ENCODE measurements at places on chromosomes 2 and 18. TPM values are rescaled to one million over a fixed set of nuclear protein-coding genes. Genes with fewer than 3 reads are reported as not detected.

DNA sequence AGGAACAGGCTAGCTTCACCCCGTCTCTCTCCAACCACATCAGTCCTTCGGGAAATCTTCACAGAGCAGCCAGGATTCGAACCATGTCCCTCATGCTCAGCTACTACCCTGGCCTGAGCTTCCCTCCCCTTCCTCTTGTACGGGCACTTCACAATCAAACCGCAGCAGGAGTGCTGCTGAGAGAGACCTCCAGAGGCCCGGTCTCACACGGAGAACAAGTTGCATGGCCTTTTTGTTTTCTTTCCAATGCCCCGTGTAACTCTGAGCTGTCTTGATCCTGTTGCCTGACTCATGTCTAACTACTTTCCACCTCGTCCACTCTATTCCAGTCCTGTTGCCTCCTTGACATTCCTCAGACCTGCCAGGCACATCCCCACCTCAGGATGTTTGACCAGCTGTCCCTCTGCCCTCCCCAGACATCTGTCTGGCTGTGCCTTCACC lies 25.4 kb downstream of the FBLN7 start:
- DNase-seq = peak; percentile 9
- no peaks in the 10 kb centered on the region for H3K36me3 ChIP-seq
- no peak overlapping the region for H3K4me3 ChIP-seq
- H3K4me1 ChIP-seq = no peaks in the 10 kb centered on the region
- H3K27me3 ChIP-seq = no peaks in the 10 kb centered on the region

Gene GALNT5
- 2.0 TPM for total RNA-seq

- no peak overlapping the region for H3K27ac ChIP-seq
- H3K27me3 ChIP-seq = no peaks in the 10 kb centered on the region
- H3K4me1 ChIP-seq = no peaks in the 10 kb centered on the region
- no peaks in the 10 kb centered on the region for H3K36me3 ChIP-seq
- DNase-seq = no peak
- H3K4me3 ChIP-seq = no peak overlapping the region
These were observed 167.1 kb upstream of the PKDCC start for GRCh38 chr2:41880561-41881243.

Gene LGALSL
- total RNA-seq = 16.5 TPM

DNA sequence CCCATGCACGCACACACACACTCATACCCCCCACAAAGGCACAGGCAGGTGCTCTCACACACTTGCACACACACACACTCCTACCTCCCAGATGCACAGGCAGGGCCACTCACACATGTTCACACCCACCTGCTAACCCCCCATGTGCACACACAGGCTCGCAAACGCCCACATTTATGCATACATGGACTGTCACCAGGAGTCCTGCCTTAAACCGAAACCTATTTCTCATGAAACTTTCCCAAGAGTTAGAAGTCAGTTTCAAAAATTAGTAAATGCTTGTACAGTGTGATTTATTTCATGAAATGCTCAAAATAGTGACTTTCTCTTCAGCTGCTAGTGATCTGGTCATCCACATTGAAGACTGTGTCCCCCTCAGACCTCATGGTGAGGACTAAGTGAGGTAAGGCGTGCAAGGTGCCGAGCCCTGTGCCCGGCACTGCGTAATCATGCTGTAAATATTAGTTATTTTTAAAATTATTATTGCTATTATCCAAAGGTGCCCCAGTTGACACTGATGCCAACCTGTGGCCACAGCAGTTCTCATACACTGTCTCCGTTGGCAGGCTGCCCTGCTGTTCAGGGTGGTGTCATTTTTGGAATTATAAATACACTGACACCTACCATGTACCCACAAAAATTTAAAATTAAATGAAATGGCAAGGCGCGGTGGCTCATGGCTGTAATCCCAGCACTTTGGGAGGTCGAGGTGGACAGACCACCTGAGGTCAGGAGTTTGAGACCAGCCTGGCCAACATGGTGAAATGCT lies 12.4 kb downstream of the CNNM4 start:
- H3K36me3 ChIP-seq = no peaks in the 10 kb centered on the region
- peak overlapping the region; percentile 11 for H3K4me3 ChIP-seq
- no peaks in the 10 kb centered on the region for H3K4me1 ChIP-seq
- H3K27ac ChIP-seq = peak overlapping the region; percentile 52
- peak; percentile 32 for DNase-seq

Gene CMPK2
- total RNA-seq = 4.2 TPM

DNA sequence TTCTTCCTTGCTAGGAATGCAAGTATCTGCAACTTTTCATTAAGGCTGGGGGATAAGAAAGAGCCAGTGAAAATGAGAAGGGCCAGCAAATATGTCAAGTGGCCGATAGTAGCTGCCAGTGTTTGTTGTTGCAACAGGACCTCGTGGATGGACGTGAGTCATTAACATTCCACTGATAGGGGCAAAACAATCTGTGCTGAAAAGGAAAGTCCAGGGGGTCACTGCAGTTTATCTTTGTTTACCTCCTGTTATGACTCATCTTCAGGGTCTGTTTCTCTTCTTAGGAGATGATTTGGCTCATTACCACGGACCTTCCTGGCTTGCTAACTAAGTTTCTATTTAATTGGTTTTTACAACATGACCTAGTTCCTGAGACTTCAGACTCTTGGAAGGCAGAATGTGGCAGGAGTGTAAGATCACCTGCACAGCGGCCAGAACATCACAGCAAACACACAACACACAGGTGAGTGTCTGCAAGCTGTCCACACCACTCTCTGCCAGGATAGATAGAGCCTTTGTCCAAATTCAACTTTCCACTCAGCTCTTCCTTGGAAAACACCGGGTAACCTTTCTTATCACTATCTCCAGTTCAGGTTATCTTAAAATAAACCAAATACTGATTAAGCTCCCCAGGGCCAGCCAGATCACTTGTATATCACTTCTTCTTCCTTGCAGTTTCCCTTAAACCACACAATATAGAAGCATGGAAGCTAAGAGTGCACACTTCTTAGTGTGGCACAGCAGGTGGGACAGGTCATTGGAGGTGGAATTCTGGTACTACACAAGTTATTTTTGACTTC lies 157.5 kb upstream of the LMAN1 start:
- H3K36me3 ChIP-seq = no peaks in the 10 kb centered on the region
- no peak overlapping the region for H3K4me3 ChIP-seq
- no peaks in the 10 kb centered on the region for H3K4me1 ChIP-seq
- no peak overlapping the region for H3K27ac ChIP-seq

- H3K4me3 ChIP-seq = no peak overlapping the region
- no peak overlapping the region for H3K27ac ChIP-seq
- H3K27me3 ChIP-seq = no peaks in the 10 kb centered on the region
- no peak for DNase-seq
These were observed 11.1 kb downstream of the COLEC12 start for GRCh38 chr18:489244-490023.

DNA sequence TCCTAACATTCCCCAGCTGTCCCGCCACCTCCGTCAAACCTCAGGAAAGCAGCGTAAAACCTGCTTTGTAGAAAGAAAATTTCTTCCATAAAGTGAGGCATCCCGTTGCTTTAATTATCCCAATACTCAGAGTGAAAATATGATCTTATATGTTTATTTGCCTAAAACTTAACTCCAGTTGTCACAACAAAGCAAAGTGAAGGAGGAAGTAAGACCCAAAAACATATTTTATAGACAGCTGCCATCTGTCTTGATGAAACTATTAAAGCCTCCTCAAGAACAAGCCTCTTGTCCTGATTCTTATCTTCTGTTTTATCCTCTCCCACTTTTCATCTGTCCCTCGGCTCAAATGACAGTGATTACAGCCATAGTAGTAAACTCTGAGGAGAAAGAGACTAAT lies 28.9 kb upstream of the LPIN2 start:
- DNase-seq = no peak
- no peaks in the 10 kb centered on the region for H3K4me1 ChIP-seq
- no peaks in the 10 kb centered on the region for H3K27me3 ChIP-seq
- peak overlapping the region; percentile 27 for H3K27ac ChIP-seq
- no peaks in the 10 kb centered on the region for H3K36me3 ChIP-seq

Gene OLA1
- 56.0 TPM for total RNA-seq
